Muscle of leg (tissue), 16 donors: ENCODE measurements at places on chromosomes 11 and 22. TPM values are rescaled to one million over a fixed set of nuclear protein-coding genes. Genes with fewer than 3 reads are reported as not detected.

The TTLL8 gene
- not detected for total RNA-seq

- DNase-seq = peak; percentile 48
These were observed 21.5 kb downstream of the CASP4 start for GRCh38 chr11:104946907-104947306.

The CNTF gene
- 0.89 TPM for total RNA-seq

The UQCC3 gene
- total RNA-seq = 8.9 TPM

The OSBPL5 gene
- 12.5 TPM for total RNA-seq

The CBY1 gene
- 19.8 TPM for total RNA-seq

- peak; percentile 80 for DNase-seq
These were observed 579.3 kb downstream of the BUD13 start for GRCh38 chr11:116193321-116194131.

The TRMT2A gene
- 44.2 TPM for total RNA-seq

GRCh38 chr11:46120346-46121300, 631 bp downstream of the PHF21A start:
- peak; percentile 92 for DNase-seq

- DNase-seq = no peak
These were observed 22.0 kb upstream of the MYRF start for GRCh38 chr11:61730240-61730994.

The OR51I1 gene
- not detected for total RNA-seq

GRCh38 chr11:14969901-14970323, 2.2 kb downstream of the CALCA start:
- no peak for DNase-seq

- DNase-seq = no peak
These were observed 66.5 kb upstream of the GRK2 start for GRCh38 chr11:67199751-67200150.

DNA sequence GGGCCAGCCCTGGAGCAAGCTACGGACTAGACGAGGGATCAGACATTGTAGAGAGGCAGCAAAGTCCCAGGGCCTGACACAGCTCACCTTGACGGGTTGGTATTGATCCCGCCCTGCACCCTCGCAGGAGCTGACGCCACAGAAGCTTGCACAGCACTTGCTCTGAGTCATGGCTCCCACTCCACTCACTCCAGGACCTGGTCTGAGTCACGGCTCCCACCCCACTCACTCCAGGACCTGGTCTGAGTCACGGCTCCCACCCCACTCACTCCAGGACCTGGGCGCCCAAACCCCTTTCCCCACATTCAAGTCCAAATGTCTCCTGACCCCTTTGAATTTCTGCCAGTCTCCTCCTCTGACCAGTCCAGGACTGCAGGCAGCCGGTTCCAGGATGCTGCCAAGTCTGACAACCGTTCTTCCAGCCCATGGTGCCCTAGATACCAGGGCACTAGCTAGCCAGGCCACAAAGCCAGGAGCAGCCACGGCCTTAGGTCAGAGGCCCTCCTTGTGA, 6.0 kb upstream of the PNPLA5 start:
- no peak for DNase-seq

DNA sequence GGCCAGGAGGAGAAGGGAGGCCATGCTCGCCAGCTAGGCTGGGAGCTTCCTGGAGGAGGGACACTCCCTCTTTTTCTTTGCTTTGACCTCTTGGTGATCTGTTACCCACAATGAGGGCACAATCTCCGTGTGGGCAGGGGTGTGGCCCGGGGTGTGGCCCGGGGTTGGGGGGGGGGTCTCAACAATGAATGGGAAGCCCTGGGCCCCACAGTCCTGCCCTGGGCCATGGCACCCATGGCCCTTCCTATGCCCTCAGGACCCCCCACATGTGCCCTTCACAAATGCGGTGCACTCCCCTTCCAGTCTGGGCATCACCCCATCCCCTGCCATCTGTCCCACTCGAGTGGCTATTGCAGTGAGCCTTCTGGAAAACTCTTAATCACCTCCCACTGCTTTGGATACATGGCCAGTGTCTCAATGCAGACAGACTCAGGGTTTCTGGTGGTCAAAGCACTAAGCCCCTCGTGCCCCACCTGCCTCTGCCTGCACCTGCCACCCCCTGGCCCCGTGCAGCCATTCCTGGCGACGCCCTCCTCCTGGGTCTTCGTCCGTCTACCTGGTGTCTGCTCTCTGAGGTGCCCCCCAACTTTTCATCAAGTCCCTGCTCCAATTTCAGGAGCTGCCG, 611.3 kb downstream of the TBC1D22A start:
- no peak for DNase-seq
